ENCODE measurements at places on chromosomes 12 and 14.

- DNase-seq, result peak; percentile 59
These were observed 3.0 kb upstream of the IFI27L2 start for GRCh38 chr14:94132285-94132887.

GRCh38 chr14:34890937-34891336 is 15.8 kb upstream of the BAZ1A start:
- no peak for DNase-seq

DNA sequence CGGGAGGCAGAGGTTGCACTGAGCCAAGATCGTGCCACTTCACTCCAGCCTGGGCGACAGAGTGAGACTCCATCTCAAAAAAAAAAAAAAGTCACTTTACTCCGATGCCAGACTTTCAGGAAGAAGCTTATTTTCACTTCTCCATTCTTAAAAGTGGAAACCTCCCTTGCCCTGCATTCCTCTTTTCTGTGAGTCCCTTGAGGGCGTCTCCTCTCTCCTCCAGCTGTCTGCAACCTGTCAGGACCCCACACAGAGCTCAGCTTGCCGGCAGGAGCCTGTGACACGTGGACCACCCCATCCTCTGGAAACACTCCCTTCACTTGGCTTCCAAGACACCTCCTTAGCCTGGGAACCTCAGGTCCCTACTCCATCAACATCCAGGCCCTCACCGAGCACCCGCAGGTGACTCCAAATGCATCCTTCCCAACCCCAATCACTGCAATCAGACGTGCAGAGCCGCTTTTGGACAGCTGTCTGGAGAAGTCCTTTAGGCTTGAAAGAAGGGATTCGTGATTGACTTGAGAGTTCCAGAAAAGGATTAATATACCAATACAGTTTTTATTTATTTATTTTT is 34.3 kb downstream of the SLC15A4 start:
- DNase-seq, result no peak

GRCh38 chr12:95408201-95408600 is 65.8 kb upstream of the METAP2 start:
- DNase-seq, result no peak

- DNase-seq, result no peak
These were observed 1.1 kb upstream of the SUSD6 start for GRCh38 chr14:69610020-69610873.

GRCh38 chr14:93980456-93981201 is 4.3 kb upstream of the ASB2 start:
- no peak for DNase-seq

DNA sequence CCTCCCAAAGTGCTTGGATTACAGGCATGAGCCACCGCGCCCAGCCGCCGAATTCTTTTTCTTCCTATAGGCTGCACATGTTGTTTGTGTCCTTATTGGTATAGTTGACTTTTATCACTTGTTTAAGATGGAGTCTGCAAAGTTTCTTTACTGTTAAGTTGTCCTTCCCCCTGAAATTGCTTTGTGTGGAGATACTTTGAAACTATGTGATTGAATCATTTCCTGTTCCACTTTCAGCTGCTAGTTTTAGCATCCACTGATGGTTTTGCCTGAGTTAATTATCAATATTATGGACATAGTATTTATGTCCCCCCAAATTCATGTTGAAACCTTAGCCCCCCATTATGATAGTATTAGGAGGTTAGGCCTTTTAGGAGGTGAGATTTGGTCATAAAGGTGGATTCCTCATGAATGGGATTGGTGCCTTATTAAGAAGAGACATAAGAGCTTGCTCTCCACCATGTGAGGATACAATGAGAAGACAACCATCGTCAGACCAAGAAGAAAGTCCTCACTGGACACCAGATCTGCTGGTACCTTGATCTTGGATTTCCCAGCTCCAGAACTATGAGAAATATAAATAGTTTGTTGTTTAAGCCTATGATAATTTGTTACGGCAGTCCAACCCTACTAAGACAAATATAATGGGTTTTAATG is 34.9 kb downstream of the PPHLN1 start:
- no peak for DNase-seq

GRCh38 chr14:92819011-92819597 is 25.0 kb downstream of the GOLGA5 start:
- no peak for DNase-seq

GRCh38 chr14:75794615-75795038 is 133.6 kb downstream of the TTLL5 start:
- DNase-seq, result no peak

DNA sequence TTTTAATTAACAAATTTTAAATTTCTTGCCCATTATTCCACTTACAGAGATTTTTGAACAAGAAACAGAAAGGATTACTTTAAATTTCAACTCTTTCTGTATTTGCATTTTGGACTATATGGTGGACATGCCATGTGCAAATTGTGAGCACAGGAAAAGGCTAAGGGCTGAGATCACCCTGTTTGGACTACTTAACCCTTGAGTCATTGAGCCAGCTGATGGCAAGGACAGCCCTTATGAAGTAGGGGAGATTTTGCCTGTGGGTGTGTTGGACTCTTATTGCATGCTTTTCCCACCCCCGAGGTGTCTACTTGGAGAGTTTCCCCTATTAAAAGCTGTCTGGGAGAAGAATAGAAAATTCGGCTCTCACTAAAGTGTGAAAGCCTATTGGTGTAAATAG is 17.2 kb downstream of the DERA start:
- DNase-seq, result no peak

DNA sequence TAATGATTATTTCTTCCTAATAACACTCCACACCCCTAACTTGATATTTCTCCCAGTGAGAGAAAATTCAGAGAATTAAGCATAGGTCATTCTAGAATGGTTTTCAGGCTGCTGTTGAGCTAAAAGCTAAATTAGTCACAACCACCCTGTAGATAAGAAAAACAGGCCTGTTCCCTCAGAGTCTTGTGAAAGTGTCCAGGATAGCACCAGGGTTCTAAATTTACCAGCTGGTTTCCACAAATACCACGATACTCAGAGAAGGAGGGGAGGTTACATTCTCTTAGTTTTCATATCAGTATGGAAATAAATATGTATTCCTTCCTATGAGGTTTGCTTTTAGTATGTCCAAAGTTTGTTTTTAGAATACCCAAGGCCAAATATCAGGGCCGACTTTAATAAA is 66.0 kb upstream of the YARS2 start:
- no peak for DNase-seq

- no peak for DNase-seq
These were observed 2.4 kb upstream of the ERC1 start for GRCh38 chr12:988646-989045.

GRCh38 chr14:55847766-55848165 is 267.8 kb downstream of the KTN1 start:
- DNase-seq, result no peak

GRCh38 chr12:15719230-15719629 is 70.0 kb downstream of the EPS8 start:
- no peak for DNase-seq

DNA sequence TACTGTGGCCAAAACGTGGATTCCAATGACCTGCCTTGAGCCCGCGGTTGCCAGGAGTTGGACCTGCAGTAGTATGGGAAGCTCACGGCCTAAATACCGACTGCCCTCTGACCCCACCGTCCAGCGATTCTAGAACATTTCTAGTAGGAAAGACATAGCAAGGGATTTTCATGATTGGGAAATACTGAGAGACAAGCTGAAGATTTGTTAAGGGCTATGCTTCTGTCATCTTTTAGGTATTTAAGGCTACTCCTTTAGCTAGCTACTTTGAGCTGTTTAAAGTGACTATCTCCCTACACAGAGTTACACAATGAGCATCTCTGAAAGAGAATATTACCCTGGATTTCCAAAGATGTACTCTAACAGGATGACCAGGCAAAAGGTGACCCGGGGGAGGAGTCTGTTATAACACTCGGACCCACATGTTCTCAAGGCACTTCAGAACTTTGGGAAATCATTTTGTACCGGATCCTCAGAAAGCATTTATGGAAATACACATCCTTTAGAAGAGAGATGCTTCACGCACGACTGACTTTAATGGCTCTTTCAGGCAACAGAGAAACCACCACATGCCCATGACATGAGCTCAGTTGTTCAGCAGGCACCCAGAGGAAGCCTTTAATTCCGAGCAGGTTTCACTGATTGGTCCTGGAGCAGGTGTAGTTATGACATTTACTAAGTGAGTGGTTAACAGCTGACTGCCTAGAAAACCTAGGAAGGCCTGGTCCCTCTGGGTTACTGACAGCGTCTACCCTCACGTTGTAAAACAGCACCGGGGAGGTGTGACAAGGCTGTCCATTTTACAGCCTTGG is 4.2 kb downstream of the BAG5 start:
- no peak for DNase-seq

DNA sequence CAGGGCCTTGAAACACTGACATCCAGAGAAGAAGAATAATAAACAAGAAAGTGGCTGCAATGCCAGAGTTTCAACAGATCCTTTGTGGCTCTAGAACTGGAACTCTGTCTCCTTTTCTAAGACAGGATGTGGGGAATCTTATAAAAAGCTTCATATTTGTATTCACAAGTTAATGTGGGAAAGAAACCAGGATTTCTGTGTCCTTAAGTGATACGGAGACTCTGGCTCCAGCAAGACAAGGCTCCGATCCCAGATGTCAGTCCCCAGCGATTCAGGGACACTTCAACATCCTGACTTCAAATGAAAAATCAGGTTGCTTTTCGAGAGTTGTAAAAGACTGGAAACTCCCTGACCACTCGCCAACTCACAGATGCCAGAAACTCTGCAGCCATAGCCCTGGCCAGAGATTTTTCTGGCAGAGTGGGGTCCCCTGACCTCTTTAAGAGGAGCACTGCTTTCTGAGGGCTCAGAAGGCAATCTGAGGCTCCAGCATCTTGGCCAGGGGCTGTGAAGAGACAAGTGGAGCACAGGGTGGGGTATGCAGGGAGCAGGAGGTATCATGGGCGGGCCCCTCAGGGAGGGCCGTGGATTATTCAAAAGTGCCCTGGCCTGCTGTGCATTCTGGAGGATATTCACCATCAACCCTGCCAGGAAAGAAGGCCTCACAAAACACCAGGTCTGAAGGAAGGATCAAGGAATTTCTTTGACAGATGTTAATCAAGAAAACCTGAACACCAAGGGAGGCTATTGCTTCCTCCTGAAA is 53.3 kb downstream of the TMX1 start:
- DNase-seq, result no peak

GRCh38 chr12:31813305-31813704 is 84.5 kb upstream of the AMN1 start:
- no peak for DNase-seq

DNA sequence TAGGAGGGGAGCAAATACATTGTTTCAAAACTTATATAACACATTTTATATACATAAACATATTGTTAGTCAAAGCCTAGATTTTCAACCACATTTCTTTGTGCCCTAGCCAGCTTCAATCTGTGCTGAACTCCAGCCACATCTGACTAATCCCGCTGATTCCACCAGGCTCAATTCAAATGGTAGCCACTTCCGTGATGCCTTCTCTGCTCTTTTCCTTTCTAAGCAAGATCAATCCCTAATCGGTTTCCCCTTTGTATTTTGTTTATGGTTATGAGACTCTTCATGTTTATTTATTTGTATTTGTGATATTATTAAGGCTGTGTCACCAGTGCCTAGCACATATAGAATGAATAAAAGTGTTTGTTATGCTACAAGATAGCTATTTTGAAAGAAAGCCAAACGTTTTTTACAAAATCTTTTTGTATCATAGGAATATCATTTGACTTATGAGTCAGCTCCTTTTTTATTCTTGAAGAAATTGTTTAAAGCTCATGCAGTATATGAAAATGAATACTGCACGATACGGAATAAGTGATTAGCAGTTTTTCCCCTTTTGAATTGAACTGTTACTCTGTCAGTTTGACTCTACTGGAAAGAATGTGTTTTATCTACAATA is 110.2 kb downstream of the PLEKHA5 start:
- DNase-seq, result no peak

DNA sequence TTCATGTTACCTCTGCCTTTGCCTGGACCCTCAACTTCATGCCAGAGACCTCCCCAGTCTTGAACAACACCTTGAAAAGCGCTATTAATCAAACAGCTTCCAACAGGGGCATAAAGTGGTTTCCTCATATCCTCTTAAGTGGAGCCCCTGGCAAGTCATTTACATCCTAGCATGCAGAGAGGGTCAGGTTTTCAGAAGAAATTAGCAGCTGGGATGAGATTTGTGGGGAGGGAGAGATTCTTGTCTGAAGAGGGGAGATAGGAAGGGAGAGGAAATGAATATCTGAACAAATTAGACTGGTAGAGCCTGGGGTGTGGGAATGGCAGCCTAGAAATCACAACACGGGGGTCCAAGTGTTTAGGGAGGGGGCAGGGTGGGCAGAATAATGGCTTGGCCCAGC is 45.6 kb downstream of the CALM1 start:
- DNase-seq, result no peak

DNA sequence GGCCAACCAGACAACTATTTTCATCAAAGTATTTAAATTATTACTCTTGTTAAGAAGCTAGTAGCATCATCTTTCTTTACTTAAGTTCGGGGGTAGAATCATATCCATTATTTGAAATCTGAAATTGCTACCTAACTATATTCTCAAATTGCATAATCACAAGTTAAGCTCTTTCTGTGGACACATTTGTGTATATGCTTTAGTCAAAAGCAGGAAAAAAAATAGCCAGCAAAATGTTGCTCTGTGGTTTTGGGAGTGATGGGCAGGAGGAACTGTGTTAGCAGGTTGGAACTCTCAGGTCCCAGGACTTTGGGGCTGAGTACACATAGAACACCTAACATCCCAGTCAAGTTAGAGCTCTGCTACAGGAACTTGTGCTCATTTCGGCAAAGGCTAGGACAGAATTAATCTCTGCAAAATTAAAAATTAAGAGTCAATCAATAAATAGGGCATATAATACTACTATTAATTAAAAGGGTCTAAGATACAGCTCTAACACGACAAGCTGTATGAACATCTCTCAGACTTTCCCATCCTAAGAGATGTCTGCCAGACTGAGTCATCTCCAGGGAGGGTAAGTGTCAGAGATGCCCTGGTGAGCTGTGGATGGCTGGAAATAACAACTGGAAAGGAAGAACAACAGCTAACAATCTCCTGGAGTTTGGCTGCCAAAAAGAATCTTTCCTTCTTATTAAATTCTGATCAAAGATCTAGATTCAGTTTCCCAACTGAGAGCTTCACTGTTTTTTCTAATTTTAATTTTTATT is 203.5 kb upstream of the GZMB start:
- no peak for DNase-seq

DNA sequence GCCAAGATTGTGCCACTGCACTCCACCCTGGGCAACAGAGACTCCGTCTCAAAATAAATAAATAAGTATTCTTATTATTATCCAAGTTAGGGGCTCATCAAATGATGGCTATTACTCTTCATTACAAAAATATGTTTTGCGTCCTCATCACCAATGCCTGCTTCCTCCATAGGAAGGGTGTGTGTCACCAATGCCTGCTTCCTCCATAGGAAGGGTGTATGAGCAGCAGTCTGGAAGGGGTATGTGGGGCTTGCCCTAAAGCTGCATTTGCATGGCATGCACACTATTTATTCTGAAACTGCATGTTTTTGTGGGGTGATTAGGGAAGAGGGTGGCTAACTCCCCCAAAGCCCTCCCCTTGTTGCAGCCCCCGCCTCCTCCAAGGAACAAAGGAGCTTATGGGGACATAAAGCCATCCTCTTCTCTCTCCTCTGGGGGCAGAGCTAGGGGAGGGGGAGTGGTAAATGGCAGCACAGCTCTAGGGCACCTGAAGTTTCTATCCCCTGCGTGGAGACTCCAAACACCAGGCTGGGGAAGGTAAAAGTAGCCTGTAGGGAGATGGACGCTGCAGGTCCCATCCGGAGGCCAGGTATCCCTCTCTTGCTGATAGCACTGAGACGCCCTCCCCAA is 1.3 kb downstream of the CAMKK2 start:
- no peak for DNase-seq

Data from stimulated activated CD4-positive, alpha-beta T cell treated with anti-CD3 and anti-CD28 coated beads, Interleukin-12 subunit alpha, Interleukin-12 subunit beta, amount 100 ng/mL, for 24 hours (primary cell).